Ureter (tissue), 1 donor: ENCODE measurements at places on chromosomes 7 and 10. TPM values are rescaled to one million over a fixed set of nuclear protein-coding genes. Genes with fewer than 3 reads are reported as not detected.

The PON1 gene
- total RNA-seq: not detected

The DPYSL4 gene
- 2.1 TPM for total RNA-seq

The ABCC2 gene
- total RNA-seq: 1.5 TPM

The CCDC172 gene
- not detected for total RNA-seq

The ADAM22 gene
- 26.4 TPM for total RNA-seq

The PRF1 gene
- total RNA-seq: 4.1 TPM

The OLAH gene
- not detected for total RNA-seq

The SUV39H2 gene
- total RNA-seq: 14.2 TPM

The EEPD1 gene
- total RNA-seq: 11.4 TPM

The MYL10 gene
- total RNA-seq: not detected
